Jurkat, Clone E6-1 (cell line): ENCODE measurements at places on chromosomes 2 and 18.

DNA sequence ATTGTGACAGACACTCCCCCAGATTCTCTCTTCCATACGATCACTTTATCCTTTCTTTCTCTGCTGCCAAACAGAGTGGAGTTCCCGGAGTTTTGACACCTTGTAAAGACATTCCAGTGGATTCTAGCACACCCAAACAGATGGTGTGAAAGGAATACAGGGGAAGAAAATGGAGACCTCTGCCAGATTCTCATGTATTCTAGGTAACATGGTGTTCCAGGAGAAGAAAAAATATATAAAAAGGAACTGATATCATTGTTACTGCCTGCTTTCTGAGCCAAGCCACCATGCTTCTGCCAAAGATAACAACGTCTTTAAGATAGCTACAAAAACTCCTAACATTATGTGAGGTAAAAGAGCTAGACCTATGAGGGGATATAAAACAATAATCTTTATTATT, 136.5 kb downstream of the TXNL1 start:
- DNase-seq = no peak

DNA sequence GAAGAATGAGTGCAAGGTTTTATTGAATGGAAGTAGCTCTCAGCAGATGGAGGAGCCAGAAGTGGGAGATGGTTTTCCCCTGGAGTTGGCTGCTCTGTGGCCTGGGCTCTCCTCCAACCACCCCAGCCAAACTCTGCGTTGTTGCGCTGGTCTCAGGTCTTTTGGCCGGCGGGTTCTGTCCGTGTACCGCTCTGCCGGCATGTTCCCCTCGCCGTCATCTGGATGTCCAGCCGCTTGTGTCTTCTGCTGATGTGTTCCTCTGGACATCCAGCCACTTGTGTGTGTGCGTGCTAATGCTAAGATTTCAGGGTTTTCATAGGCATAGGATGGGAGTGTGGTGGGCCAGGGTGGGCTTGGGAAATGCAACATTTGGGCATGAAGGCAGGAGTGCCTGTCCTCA, 1311.3 kb upstream of the TMEFF2 start:
- no peak for DNase-seq

GRCh38 chr2:230904856-230905447, 20.1 kb downstream of the GPR55 start:
- no peak for DNase-seq

DNA sequence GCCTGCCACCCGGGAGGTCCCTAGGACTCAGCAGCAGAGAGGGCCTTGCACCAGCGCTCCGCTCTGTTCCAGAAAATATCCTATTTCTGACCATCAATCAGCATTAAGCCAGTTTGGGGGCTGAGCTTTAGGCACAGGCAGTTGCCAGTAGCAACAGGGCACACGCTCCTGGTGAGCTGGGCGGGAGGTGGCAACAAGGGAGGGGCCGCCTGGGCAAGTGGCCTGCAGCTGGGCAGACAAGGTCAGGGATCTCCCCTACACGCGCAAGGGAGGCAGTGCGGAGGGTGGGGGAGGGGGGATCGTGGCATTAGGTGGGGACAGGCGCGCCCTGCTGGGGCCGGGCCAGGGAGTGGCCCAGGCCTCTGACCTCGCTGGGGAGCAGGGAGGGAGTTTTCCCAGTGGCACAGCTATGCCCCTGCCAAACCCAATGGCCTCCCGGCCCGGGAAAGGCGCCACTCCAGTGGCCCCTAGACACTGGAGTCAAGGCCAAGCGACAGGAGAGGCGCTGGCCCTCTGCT, 302.8 kb downstream of the NCKAP5 start:
- DNase-seq = no peak

DNA sequence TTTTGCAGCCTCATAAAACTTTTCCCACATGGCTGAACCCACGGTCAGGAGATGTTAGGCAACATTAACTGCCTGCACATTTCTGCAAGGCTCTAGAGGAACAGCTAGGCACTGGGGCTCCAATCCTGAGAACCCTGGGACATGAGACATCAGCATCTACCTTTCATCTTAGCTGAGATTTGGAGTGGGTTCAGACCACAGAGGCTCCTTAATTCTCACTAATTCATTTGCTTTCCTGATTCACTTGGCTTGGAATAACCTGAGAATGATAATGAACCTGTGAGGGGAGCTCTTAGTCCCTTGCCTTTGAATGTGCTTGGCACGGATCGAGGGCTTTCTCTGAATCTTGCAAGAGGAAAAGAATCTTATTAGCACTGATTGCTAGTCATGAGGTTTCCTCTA, 266.2 kb downstream of the FIGN start:
- DNase-seq = no peak

GRCh38 chr2:28234807-28235206, 157.9 kb upstream of the FOSL2 start:
- DNase-seq = no peak

GRCh38 chr2:28955467-28955866, 25.6 kb upstream of the TOGARAM2 start:
- no peak for DNase-seq

DNA sequence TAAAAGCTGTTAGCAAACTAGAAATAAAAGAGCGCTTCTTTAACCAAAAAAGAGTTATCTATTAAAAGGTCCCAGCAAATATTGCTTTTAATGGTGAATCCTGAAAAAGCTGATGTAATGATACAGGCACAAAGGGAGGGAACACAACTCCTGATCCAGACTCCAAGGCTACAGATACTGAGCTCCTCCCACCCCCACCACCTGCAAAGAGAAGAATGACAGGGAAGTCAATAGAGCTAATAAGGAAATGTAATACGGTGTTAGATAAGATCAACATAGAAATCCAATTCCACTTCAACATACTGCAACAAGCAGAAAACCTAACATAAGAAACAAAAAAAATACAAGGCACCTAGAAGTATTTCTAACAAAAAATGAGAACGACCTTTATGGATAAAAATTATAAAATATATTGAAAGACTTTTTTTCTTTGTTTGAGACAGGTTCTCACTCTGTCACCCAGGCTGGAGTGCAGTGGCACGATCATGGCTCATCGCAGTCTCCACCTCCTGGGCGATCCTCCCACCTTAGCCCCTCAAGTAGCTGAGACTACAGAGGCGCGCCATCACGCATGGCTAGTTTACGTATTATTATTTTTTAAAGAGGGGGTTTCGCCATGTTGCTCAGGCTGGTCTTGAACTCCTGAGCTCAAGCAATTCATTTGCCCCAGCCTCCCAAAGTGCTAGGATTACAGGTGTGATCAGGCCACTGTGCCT, 192.2 kb downstream of the HDAC4 start:
- DNase-seq = no peak

GRCh38 chr2:199928626-199929025, 17.5 kb downstream of the C2orf69 start:
- DNase-seq = no peak

- DNase-seq = no peak
These were observed 139.7 kb downstream of the DDX1 start for GRCh38 chr2:15731213-15731888.

DNA sequence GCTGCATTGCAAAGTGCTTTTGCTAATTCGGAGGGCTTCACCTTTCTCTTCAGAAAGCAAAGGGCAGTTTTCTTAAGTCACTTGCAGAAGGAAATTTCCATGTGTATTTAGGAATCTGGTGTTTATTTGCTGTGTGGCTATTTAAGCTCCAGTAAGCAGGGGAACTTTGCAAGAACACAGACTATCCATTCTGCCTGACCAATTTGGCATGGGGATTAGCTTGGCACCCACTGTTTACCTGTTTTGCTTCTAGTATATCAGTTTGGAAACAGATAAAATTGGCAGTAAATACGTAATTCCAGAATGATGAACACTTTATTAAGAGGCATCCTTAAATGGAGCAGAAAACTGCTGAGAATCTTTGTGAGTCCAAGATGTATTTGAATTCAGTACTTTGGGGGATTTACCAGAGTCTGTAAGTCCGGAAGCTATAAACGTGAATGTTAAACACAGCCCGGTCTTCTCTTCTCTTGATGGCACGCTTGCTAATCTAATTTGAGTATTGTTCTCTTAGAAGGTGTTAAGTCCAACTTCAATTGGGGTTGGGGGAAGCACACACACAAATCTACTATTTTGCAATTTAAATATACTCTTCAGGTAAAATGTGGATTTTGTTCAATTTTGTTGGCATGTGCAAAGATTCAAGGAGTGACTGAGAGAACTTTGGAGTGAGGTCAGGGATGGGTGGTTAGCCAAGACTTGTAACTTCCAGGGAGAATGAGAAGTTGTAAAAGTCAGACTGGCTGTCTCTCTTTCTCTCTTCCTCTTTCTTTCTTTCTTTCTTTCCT, 650 bp downstream of the ACKR3 start:
- DNase-seq = no peak

- DNase-seq = no peak
These were observed 654.3 kb downstream of the SLC4A3 start for GRCh38 chr2:220281771-220282170.
